ENCODE measurements at places on chromosomes 2 and 18. TPM values are rescaled to one million over a fixed set of nuclear protein-coding genes. Genes with fewer than 3 reads are reported as not detected.

Gene REG1B
- polyA plus RNA-seq = 1.5 TPM

Gene CLASP1
- polyA plus RNA-seq = 6.8 TPM

Gene CAPN13
- 3.4 TPM for polyA plus RNA-seq

Gene TFPI
- polyA plus RNA-seq = 26.2 TPM

Gene AGAP1
- polyA plus RNA-seq = 8.1 TPM

Gene CPO
- 0.90 TPM for polyA plus RNA-seq

Gene GAREM2
- 1.2 TPM for polyA plus RNA-seq

Gene CAPN14
- 0.22 TPM for polyA plus RNA-seq

Gene NPPC
- polyA plus RNA-seq = not detected

Gene GPR75
- polyA plus RNA-seq = 0.17 TPM

- H3K27ac ChIP-seq = no peak overlapping the region
- H3K27me3 ChIP-seq = no peaks in the 10 kb centered on the region
- no peak for DNase-seq
Measured at GRCh38 chr2:63734510-63734909, 107.2 kb upstream of the UGP2 start.

DNA sequence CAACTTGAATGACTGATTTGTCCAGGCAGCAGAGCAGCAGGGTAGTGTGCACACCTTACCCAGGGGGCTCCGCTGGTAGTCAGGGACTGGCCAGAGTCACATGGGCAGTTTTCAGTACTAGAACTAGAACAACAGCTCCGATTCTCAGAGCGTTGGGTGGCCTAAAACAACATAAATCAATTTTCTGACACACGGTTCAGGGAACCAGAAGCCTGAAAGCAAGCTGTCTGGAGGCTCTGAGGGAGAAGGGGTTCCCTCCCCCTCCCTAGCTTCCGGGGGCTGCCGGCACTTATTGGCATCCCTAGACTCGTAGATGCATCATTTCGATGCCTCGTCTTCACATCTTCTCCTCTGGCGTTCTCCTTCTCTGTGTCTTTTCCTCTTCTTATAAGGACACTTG lies 13.4 kb upstream of the ITGB6 start:
- H3K27me3 ChIP-seq = no peaks in the 10 kb centered on the region
- no peaks in the 10 kb centered on the region for H3K4me1 ChIP-seq
- no peak overlapping the region for H3K4me3 ChIP-seq
- no peak for DNase-seq

- no peaks in the 10 kb centered on the region for H3K4me1 ChIP-seq
- H3K36me3 ChIP-seq = no peaks in the 10 kb centered on the region
- H3K4me3 ChIP-seq = no peak overlapping the region
- H3K27ac ChIP-seq = no peak overlapping the region
Measured at GRCh38 chr2:119327431-119327830, 39.2 kb downstream of the C2orf76 start.

- no peak overlapping the region for H3K27ac ChIP-seq
- H3K4me1 ChIP-seq = no peaks in the 10 kb centered on the region
- DNase-seq = no peak
- H3K36me3 ChIP-seq = no peaks in the 10 kb centered on the region
- no peaks in the 10 kb centered on the region for H3K27me3 ChIP-seq
Measured at GRCh38 chr2:54249629-54250028, 6.4 kb downstream of the TSPYL6 start.

DNA sequence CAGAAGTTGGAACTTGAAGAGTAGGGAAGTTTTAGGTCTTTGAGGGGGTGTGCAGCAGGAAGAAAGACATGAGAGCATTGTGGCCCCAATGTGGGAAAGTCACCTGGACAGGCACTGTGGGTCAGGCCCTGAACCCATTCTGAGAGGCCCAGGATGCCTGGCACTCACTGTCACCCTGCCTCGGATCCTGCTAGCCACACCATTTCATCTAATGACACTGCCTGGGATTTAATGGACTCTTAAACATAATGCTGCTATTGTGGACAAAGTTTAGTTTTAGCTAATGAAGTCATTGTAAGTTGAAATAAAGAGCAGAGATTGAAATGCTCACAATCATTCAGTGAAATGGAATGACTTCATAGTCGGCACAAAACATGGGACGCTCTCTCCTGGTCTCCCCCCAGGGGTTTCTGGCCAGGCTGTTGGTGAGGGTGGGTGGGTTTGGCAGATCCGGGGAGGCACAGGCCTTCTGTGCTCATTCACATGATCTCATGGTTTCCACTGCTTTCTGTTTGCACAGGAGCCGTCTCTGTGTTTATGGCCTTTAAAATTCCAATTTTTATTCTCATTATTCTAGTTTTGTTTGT lies 141.8 kb upstream of the KLHL29 start:
- no peaks in the 10 kb centered on the region for H3K27me3 ChIP-seq
- H3K36me3 ChIP-seq = no peaks in the 10 kb centered on the region
- H3K4me3 ChIP-seq = no peak overlapping the region
- H3K27ac ChIP-seq = no peak overlapping the region
- no peaks in the 10 kb centered on the region for H3K4me1 ChIP-seq

- H3K27me3 ChIP-seq = no peaks in the 10 kb centered on the region
- peak; percentile 93 for DNase-seq
- H3K4me3 ChIP-seq = peak overlapping the region; percentile 3
- H3K36me3 ChIP-seq = no peaks in the 10 kb centered on the region
Measured at GRCh38 chr18:55401638-55402191, 186.3 kb downstream of the TCF4 start.

- peak; percentile 39 for DNase-seq
- H3K4me1 ChIP-seq = no peaks in the 10 kb centered on the region
- H3K27ac ChIP-seq = no peak overlapping the region
- no peak overlapping the region for H3K4me3 ChIP-seq
Measured at GRCh38 chr2:39728941-39729351, 50.1 kb downstream of the THUMPD2 start.

DNA sequence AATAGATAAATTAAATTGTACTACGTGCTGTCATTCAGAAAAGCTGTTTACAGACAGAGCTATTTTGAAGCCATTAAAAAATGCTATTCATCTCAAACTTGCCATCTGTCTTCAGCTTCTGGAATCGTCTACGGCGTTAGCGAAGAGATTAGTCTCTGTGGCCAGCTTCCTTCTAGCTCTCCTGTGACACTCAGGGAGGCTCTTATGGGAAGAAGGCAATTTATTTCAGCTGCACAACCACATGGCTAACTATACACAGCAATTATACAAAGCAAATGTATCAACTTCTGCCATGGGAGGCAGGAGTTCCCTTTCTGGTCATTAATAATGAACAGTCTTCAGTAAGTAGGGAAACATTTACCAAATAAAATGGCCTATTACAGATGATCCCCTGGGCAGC lies 6.3 kb downstream of the CTAGE1 start:
- H3K4me1 ChIP-seq = no peaks in the 10 kb centered on the region
- no peaks in the 10 kb centered on the region for H3K27me3 ChIP-seq
- no peak overlapping the region for H3K4me3 ChIP-seq
- H3K36me3 ChIP-seq = no peaks in the 10 kb centered on the region

GRCh38 chr2:140502951-140503630 lies 1627.7 kb downstream of the LRP1B start:
- no peaks in the 10 kb centered on the region for H3K27me3 ChIP-seq
- no peak for DNase-seq
- no peaks in the 10 kb centered on the region for H3K4me1 ChIP-seq
- H3K36me3 ChIP-seq = no peaks in the 10 kb centered on the region
- H3K27ac ChIP-seq = no peak overlapping the region

GRCh38 chr2:43400508-43400907 lies 174.1 kb upstream of the ZFP36L2 start:
- no peaks in the 10 kb centered on the region for H3K27me3 ChIP-seq
- H3K27ac ChIP-seq = no peak overlapping the region
- peaks cover under 1% of the 10 kb centered on the region for H3K36me3 ChIP-seq
- H3K4me1 ChIP-seq = peaks cover 11% of the 10 kb centered on the region
- DNase-seq = no peak
- H3K4me3 ChIP-seq = no peak overlapping the region

DNA sequence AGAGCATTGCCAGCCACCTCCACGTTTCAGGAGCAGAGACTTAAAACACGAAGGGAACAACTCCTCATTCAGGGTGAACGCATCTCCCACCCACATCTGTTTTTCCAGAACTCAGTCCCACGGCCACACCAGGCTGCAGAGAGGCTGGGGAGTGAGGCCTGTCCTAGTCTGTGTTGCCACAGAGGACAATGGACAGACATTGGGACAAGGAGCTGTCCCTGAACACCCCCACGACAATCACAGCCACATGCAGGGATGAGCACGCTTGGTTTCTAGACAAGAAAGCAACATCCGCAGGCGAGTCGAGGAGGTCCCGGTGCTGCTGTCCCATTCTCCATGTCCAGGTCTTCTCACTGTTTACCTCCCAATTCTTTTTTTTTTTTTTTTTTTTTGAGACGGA lies 167.4 kb downstream of the EIPR1 start:
- no peaks in the 10 kb centered on the region for H3K4me1 ChIP-seq
- H3K27me3 ChIP-seq = no peaks in the 10 kb centered on the region
- DNase-seq = no peak
- no peak overlapping the region for H3K4me3 ChIP-seq

DNA sequence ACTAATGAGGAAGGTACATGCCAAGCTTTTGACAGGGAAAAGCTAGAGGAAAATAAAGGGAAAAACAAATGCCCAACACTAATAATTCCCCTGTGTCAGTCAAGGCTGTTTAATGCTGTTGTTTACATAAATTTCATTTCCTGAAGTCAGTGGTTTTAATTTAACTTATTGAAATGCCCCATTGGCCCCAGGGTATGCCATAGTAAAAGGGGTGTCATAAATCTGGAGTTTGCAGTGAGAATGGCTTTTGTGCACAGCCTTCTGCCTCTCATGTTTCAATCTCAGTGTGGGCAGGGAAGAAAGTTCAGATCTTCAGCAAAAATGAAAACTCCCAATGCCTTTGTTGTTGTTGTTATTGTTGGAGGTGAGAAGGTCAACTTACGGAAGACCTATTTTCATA lies 550.1 kb upstream of the DCC start:
- H3K27me3 ChIP-seq = no peaks in the 10 kb centered on the region
- H3K4me1 ChIP-seq = no peaks in the 10 kb centered on the region
- H3K4me3 ChIP-seq = no peak overlapping the region
- H3K27ac ChIP-seq = no peak overlapping the region
- H3K36me3 ChIP-seq = no peaks in the 10 kb centered on the region

GRCh38 chr2:38634684-38635083 lies 31.2 kb upstream of the GALM start:
- H3K27ac ChIP-seq = no peak overlapping the region

DNA sequence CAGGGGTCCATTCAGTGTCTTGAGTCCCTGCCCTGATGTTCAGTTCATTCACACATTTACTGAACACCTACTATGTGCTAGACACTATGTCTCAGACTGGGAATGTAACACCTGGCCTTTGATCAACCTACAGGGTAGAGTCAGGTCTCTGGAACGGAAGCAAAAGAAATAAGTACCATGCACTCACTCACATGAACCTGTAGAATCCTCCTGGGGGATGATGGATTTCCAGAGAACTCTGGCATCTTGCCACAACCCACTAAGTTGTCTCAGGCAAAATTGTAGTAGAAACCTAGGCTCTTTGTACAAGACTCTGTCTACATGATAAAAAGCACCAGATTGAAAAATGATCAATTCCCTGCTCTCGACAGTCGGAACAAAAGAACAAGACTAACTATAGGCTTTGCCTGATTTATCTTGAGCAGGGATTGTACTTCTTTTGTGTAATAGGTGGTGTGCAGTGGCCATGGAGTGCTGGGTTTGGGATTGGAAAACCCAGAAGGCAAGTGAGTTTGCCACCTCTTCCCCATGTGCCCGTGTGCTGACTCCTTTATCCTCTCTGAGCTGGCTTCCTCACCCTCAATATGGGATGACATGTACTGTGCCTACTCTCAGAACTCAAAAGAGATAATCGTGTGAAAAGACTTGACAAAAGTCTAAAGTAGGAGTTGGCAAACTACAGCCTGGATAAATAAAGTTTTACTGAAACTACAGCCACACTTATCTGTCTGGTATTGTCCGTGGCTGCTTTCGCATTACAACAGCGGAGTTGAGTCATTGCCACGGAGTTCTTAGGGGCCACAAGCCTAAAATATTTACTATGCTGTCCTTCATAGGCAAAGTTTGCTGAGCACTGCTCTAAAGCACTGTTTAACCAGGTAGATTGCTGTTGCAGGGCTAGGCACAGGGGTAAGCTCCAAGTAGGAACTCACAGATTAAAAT lies 4.4 kb downstream of the CAPN14 start:
- H3K27me3 ChIP-seq = no peaks in the 10 kb centered on the region
- H3K4me3 ChIP-seq = no peak overlapping the region

DNA sequence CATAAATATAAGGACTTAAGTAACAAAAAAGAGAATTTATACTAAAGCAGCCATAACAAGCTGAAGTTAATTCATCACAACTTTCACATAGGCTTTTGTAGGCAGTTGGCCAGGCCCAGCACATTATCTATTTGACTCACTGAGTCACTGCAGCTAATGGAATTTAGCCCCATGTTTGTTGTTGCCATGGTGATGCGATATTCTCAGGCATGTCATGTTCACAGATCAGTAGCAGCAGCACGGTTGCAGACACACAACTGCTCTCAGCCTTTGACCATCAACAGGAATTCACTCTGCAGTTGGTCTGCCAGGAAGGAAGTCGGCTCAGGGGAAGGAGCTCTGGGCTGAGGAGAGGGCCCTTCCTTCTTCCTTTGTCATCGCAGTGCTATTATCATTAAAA lies 639.8 kb downstream of the TMEM182 start:
- H3K27ac ChIP-seq = no peak overlapping the region
- no peaks in the 10 kb centered on the region for H3K4me1 ChIP-seq
- no peaks in the 10 kb centered on the region for H3K27me3 ChIP-seq
- H3K36me3 ChIP-seq = no peaks in the 10 kb centered on the region

DNA sequence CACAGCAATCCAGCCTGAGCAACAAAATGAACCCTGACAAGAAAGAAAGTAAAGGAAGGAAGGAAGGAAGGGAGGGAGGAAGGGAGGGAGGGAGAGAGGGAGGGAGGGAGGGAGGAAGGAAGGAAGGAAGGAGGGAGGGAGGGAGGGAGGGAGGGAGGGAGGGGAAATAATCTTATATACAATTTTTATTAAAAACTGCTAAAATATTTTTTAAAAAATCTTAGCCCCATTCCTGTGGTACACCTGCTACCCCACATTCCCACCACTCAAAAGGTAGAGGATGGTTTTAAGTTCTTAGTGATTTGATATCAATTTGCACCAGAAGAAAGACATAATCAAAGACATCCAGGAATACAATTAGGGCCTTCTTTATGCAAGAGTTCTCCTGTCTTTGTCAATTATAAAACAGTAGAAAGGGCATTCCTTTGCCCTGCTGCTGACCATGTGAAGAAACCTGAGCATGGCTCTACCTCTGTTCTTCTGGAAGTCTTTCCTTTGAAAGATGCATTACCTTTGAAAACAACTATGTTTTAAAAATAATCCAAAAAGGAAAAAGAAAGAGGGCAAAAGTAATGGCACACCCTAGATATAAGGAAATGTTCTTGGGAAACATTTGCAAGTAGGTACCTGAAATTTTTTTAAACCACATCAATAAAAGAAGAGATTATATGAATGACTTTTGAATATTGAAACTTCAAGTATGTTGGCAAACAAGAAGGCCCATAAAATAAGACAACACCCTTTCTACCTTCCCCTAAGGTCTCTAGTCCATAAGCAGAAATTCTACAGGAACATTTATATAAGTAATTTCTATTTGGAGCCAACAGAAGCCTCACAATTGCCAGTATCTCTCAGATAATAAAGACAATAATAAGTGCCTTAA lies 33.7 kb upstream of the ACVR2A start:
- no peaks in the 10 kb centered on the region for H3K4me1 ChIP-seq
- H3K4me3 ChIP-seq = no peak overlapping the region
- H3K27ac ChIP-seq = no peak overlapping the region
- no peaks in the 10 kb centered on the region for H3K27me3 ChIP-seq
